ENCODE measurements at places on chromosomes 3 and 15.

DNA sequence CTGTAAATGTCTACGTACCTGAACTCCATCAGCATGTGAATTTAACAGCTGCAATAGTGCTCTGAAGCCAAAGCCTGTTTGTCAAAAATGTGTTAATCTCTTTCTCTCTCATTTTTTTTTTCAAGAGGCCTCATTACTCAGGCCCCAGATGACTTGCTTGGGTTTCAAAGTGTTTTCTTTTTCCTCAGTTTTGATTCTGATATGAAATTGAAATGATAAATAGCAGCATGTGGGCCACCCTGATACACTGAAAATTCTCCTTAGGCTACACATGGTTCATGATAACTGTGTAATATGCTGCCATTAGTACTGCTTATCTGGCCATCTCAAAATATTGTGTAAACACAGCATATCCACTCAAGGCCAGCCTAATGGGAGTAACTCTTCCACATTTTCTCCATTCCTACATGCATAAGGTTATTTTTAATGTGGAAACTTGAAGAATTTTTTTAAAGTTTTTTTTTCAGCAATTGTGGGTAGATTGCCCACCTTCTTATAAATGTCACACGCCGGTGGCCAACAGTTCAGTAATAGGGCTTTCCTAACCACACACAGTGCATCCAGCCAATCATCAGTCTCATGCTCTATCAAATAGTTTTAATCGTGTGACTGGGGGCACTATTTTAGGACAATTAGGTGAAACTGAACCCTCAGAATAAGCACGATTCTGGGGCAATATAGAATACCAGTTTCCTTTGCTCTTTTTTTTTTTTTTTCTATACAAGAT lies 13.1 kb upstream of the DENND4A start:
- DNase-seq = no peak

DNA sequence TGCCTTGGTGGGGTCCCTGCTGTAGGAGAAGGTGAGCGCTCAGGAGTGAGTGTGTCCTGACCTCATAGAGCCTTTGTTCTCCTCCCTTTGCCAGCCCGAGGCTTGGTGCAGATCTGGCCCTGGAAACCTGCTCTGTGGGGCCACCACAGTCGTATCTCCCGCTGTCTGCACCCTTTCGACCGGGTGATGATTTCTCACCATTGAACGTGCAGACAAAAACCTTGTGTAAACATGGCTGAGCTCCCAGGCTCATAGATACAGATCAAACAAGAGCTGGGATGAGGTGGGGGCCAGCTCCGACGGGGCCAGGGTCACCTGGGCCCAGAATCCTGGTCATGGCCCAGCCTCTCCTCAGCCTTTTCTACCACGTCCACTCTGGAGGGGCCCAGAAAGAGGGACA lies 34.6 kb upstream of the ESYT3 start:
- DNase-seq = no peak

GRCh38 chr3:12705981-12706380 lies 42.1 kb upstream of the RAF1 start:
- DNase-seq = no peak

DNA sequence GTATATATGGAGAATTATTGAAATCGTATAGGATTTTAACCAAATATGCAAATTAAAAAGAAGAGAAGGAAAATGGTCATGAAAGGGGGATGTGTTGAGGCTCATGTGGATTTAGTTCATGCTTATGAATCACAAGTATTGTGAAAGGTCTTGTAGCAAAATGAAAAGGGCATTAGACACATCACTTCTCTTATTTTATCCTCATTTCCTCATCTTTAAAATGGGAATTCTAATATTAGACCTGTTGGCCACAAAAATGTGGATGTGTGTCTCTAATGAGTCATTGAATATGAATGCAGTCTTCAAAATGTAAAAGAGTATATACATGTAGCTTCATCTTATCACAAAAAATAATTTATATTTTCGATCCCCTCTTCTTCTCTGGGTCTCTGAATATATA lies 14.9 kb upstream of the ALCAM start:
- no peak for DNase-seq

DNA sequence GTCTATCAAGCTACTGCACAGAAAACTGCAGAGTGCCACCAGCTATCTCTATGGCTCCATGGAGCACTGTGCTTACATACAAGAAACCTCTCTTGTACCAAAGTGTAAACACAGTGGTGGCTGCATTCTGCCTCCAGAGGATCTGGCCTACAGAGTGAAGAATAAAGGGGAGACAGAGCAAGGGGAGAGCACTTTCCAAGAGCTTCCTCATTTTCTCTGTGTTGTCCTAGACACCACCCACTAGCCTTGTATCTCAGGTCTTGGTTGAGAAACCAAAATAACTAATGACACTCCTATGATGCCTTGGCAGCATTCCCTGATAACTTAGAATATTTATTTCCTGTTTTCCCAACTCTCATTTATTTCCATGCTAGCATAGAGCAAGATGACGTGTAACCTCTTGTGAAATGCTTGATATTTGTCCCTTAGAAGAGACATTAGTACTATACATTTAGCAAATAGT lies 56.9 kb upstream of the PHLDB2 start:
- DNase-seq = no peak

DNA sequence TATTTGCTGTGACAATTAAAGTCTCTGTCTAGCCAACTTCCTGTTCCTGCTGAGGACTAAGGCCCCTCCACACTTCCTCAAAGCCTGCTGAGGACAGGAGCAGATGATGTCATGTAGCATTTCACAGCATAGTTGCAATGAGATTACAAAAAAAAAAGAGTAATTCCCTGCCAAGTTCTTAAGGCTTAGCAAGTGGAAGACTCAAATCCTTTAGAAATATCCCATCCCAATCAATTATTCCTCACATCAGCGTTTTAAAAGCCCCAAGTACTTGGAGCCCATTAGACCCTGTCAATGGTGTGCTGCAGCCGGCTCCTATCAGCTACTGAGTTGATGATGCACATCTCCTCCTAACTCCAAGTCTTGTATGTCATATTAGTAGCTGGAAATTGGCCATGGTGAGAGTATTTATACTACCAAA lies 51.7 kb downstream of the TRANK1 start:
- DNase-seq = no peak

DNA sequence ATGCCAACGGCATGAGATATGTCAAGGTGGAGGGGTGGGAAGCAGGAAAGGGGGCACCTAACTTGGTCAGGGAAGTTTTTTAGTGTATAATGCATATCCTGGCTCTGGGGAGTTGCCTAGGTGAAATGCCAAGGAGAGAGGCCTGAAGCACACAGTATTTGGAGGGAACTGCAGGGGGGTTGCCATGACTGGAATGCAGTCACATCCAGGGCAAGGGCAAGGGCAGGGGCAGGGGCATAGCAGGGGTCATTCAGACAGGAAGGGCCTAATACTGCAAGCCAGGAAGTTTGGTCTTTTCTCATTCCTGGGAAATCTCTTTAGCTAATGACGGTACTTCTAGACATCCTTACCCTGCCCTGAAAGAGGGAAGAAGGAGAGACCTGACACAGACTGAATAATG lies 60.5 kb downstream of the MYRIP start:
- no peak for DNase-seq

DNA sequence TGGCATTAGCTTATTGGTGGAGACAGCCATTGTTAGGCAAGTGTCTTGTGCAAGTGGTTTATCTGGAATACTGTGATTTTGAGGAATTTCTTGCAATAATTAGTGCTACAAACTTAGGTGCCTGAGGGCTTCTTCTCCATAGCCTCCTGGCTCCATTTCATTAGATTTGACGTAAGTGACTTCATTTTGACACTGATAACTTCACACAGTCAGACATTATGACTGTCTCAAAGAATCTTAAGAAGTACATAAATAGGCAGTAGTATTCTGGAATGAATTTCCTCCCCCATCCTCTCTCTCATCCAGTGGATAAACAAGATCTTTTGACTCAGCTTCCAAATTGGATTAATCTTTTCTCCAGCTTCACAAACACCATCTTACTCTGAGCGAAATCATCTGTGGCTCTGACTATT lies 19.0 kb downstream of the ARL14 start:
- no peak for DNase-seq

DNA sequence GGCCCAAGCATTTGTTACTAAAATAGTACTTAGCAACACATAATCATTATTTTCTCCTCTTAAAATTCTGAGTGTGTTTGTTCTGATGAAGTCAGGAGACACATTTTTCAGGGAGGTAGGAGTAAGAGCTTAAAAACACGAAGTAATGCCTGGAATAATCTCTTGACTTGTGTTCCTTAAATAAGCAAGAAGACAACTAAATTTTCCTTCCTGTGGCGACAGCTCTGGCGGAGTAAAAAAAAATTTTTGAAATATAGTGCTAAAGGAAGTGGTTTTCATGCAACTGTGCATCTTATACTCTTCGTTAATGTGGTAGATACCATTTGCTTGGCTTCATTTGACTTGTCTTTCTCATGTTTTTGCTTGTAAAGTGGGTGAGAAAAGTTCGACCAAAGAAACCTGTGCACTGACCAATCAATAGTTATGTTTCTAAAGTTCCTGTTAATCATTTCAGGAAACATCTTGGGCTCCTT lies 11.1 kb upstream of the MBNL1 start:
- no peak for DNase-seq

- DNase-seq = no peak
These were observed 219.0 kb downstream of the NFKBIZ start for GRCh38 chr3:102068327-102068726.

- no peak for DNase-seq
These were observed 287.1 kb downstream of the IL5RA start for GRCh38 chr3:2823031-2823430.

GRCh38 chr3:107523539-107524325 lies 970 bp downstream of the BBX start:
- DNase-seq = peak; percentile 34

- no peak for DNase-seq
These were observed 50.2 kb upstream of the PRR20G start for GRCh38 chr3:127337911-127338531.

GRCh38 chr3:196489747-196490146 lies 13.8 kb downstream of the RNF168 start:
- no peak for DNase-seq

- DNase-seq = no peak
These were observed 61.3 kb downstream of the PPARG start for GRCh38 chr3:12349895-12350811.

DNA sequence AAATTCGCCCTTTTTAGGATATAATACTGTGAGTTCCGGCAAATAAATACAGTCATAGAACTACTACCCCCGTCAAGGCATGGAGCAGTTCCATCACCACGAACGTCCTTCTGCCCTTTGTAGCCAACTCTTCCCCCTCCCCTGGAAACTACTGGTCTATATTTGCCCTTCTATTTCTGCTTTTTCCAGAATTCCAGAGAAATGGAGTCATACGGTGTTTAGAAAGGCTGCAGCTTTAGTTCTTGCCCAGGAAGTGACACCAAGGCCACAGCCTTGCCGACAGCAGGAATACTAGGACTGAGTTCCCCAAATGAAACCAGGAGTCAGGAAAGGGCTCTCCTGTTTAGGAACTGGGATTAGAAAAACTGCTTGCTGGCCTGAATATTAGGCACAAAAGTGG lies 291.2 kb downstream of the FAM43A start:
- DNase-seq = no peak

- DNase-seq = no peak
These were observed 75.1 kb upstream of the FBN1 start for GRCh38 chr15:48720646-48721045.

All from stimulated activated CD4-positive, alpha-beta T cell treated with anti-CD3 and anti-CD28 coated beads, Interleukin-1b, Interleukin-23, amount 100 ng/mL, for 24 hours (primary cell).